Upper lobe of left lung (tissue), 6 donors: ENCODE measurements at places on chromosomes 3 and 15. TPM values are rescaled to one million over a fixed set of nuclear protein-coding genes. Genes with fewer than 3 reads are reported as not detected.

Gene CELSR3
- total RNA-seq = 1.7 TPM

Gene GRAMD1C
- 13.6 TPM for total RNA-seq

Gene IL17RC
- 33.4 TPM for total RNA-seq

Gene WDR93
- 0.31 TPM for total RNA-seq

Gene IL5RA
- 17.7 TPM for total RNA-seq
